ENCODE measurements at places on chromosomes 12 and 14.

DNA sequence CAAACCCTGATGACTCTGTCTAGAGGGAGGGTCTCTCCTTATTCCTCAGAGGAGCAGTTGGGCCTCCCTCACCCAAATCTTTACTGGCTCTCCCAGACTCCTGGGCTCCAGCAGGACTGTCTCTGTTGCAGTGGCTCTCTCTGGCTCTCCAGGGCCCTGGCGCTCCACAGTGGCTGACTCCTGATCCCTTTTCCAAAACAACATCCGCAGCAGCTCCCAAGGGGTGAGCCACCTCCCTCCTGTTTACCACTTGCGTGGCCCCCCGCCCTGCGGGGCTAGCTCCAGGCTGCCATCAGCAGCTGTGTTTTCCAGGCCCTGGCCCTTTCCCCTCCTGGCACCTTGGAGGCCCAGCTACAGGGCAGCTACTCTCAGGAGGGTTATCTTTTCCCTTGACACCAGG lies 123.5 kb downstream of the CALM1 start:
- DNase-seq = no peak

GRCh38 chr12:64061868-64062375 lies 160.2 kb downstream of the KICS2 start:
- DNase-seq = no peak

GRCh38 chr14:32710231-32710671 lies 228.4 kb upstream of the NPAS3 start:
- DNase-seq = no peak

DNA sequence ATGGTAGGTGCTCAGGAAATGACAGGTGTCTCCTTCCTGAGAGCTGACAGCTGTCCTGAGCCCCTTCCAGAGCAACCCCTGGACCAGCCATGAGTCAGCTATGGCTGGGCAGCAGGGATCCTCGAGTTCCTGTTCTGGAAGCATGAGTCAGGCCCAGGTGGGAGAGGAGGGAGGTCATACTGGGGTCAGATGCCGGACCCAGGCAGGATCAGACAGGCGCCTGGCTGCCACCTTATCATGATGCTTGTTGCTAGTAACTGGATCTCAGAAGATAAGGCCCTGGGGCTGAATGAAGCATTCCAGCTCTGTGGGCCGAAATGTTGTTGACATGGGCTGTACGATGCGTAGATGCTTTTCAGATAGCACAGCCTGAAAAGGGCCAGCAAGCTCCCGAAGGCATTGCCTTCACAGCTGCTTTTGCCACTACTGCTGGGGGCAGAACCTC lies 17.4 kb upstream of the KRT7 start:
- peak; percentile 93 for DNase-seq

GRCh38 chr14:75231320-75231719 lies 47.3 kb upstream of the FOS start:
- DNase-seq = no peak

DNA sequence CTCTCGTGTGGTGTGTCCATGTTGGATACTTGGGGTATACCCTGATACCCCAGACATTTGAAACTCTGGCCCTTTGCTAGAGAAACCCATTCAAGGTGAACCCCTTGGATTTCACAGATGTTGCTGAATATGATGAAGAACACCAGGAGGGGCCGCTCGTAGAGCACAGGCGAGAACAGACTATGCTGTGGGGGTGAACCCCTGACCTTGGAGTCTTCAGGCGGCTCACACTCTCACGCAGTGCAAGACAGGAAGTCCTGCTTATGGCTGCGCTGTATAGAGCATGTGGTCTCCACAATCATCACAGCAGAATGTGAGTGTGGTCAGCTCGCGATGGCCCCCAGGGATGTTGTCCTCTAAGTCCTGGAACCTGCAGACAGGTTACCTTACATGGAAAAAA lies 60.4 kb downstream of the SLC15A4 start:
- no peak for DNase-seq

DNA sequence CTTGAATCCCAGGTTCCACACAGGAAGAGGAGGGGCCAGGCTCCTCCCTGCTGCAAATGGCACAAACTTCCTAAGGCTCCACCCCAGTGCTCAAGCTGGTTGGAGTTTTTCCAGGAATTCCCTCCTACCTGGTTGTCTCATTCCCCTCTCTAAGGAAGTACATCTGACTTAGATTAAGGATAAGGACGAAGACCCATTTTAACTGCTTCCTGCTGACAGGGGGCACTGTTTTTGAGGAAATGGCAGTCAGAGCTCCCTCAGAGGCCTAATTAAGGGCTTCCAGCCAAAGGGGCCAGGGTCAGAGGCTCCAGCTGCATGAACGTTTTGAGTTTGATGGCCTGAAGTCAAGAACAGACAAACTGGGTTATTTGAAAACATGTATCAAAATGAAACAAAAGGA lies 1084.7 kb downstream of the SLC6A15 start:
- DNase-seq = no peak

All from MCF 10A (cell line).